ENCODE measurements at places on chromosomes 11 and 22.
A peak's percentile ranks its signal among the peaks of the same experiment; 100 is the strongest.

DNA sequence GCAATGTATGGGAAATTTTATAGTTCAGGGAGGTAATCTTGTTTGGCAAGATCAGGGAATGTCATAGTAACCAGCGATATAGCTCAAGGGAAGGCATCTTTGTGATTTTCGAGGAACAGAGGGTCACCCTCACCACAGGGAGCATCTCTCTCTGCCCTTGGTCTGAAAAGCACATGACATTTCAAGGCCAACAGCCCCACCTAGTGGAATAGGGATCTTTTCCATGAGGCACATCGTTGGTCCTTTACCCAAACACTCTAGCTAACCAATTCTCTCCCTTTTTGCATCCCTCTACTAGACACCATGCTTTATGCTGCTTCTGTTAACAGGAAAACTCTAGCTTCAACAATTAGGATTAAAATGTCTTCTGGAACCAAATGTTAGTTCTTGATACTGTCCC is 179.0 kb downstream of the GRM5 start:
- DNase-seq: peak; percentile 7

GRCh38 chr22:44926124-44926475 is 83.7 kb downstream of the PHF21B start:
- no peak for DNase-seq

- no peak for DNase-seq
Measured at GRCh38 chr11:104898685-104899013, 389 bp upstream of the CASP12 start.

DNA sequence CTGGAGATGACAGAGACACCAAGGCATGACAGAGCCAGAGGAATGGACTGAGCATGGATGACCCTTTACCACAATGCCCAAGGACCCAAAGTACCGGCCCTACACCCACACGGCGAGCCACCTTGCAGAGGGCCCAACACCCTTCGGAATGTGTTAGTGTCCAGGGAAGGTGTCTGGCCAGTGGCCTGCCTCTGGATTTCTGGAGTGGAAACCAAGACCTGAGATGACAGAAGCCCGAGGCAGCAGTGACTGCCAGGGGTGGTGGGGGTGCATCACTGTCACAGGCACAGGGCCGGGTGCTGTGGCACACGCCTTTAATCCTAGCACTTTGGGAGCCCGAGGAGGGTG is 28.7 kb downstream of the PDGFB start:
- DNase-seq: no peak

DNA sequence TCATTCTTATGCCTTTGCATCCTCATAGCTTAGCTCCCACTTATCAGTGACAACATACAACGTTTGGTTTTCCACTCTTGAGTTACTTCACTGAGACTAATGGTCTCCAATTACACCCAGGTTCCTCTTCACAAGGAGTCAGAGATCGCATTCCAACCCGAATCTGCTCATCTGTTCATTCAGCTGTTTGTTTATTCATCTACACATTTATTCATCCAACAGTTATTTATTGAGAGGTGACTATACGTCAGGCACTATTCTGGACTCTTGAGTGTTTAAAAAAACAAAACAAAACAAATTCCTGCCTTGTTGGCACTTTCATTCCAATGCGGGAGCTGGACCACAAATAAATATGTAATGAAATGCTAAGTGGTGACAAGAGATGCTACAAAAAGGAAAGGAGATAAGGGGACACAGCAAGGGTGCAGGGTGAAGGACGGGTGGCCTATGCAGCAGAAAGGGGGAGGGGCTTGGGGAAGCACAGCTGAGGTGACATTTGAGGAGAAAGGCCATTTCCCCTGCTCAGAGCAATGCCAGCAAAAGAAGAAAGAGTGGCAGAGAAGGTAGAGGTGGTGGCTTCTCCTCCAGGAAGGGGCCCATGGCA is 393.8 kb upstream of the SYN3 start:
- DNase-seq: no peak

DNA sequence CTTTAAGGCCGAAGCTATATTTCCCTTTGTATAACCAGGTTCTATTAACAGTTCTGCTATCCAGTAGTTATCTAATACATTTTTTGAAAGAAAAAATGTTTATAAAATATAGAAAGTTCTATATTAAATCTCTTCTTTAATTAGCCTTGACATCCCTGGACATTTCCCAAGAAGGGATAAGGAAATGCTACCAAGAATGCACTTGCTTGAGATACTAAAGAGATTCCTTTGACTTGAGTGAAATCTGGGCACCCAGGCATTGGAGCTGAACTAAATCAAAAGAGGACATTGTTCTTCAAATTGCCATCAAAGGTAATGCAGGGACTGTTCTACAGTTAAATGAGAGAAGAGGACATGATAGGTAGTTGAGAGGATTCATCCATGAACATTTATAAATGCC is 535.9 kb upstream of the FAT3 start:
- no peak for DNase-seq

- no peak for DNase-seq
Measured at GRCh38 chr22:48438800-48439559, 1388.7 kb downstream of the BRD1 start.

- no peak for DNase-seq
Measured at GRCh38 chr11:31509051-31509428, 382 bp downstream of the IMMP1L start.

GRCh38 chr11:127564810-127565209 is 564.2 kb upstream of the KIRREL3 start:
- DNase-seq: no peak

DNA sequence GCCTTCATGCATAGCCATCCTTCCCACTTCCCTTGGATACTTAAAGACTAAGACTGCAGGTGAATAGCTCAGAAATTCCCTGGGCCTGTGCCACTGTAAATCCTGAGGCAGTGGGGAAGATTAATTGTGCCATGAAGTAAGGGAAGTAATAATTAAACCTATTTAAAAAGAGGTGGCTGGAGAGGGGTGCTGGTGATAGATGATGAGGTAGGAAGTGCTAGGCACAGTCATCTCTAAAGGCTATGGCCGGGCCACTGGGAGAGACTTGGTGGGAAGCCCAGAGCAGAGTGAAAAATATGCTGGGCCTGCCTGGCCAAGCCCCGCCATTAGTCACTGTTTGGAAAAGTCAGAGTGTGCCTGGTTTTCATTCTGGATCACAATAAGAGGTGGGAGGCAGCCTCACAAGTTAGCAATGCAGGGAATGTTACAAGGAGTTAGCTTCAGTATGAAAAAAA is 197.2 kb upstream of the PITPNB start:
- DNase-seq: peak; percentile 87

GRCh38 chr11:68928136-68928880 is 24.6 kb downstream of the IGHMBP2 start:
- DNase-seq: no peak

DNA sequence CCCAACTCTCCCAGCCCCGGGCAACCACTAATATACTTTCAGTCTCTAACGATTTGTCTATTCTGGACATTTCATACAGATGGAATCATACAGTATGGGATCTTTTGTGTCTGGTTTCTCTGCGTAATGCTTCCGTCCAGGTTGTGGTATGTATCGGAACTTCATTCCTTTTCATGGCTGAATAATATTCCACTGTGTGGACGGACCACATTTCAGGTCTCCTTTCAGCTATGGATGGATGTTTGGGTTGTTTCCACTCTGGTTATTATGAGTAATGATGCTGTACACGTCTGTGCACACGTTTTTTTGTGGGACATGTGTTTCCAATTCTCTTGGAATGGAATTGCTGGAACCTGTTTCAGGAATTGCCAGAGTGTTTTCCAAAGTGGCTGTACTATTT is 17.4 kb upstream of the CPT1A start:
- DNase-seq: no peak

DNA sequence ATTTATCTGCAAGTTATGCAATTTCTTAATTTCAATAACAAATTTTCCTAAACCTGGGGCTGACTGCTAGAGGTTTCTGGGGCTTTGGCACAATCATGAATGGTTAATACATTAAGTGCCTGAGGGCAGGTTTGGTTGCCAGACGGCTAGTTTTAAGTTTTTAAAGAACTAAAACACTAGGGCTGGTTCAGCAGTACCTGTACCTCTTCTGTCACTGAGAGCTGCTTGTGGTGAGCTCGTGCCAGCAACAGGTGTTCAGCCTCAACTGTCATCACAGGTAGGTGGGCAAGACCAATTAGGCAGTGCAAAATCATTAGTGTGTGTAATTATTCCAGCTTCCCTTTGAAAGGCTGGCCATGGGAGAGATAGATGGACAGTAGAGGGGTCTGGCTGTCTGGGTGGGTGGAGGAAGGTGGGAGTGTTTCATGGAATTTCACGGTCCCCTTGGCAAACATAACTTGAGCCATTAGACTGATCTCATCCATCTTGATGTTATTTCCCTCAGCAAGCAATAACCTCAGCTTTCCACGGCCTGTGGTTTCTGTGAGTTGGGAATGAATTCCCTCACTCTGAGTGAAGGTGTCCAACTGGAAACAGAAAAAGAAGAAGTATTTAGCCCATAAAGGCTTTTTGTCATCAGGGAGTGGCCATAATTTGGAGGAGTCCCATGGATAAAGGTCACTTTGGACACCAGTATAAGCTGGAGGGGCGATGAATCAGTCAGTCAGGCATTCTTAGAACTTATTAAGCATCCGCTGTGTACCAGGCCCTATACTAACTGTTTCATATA is 114.8 kb downstream of the SNX19 start:
- no peak for DNase-seq

DNA sequence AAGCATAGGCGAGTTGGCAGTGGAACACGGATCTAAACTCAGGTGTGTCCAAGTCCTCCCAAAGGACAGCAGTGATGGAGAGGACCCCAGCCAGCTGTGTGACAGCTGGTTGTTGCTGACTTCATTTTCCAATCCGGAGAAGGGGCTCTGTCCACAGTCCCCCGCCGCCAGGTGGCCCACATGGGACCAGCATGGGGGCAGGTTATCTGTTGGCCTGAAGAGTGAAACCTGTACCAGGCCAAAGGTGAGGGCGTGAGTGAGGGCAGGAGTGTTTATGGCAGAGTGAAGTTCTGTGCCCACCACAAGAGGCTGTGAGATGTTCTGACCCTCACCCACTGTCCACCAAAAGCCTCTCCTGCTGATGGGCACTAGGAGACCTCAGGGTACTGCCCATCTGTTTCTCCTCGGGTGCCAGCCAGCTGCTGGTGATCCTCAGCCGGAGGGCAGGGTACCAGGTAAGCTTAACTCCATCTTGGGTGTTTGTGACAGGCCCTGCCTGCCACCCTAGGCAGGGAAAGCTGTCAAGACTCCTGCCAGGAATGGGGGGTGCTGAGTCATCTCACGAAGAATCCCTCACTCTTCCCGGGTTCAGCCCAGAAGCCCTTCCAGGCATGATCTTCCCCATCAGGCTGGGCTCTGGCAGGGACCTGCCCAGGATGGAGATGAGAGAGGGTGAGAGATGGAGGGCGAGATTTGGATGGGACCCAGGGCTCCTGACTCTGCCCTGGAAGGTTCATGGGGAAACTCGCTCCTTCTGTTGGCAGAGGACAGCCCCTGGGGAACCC is 15.5 kb upstream of the TAB1 start:
- DNase-seq: no peak

DNA sequence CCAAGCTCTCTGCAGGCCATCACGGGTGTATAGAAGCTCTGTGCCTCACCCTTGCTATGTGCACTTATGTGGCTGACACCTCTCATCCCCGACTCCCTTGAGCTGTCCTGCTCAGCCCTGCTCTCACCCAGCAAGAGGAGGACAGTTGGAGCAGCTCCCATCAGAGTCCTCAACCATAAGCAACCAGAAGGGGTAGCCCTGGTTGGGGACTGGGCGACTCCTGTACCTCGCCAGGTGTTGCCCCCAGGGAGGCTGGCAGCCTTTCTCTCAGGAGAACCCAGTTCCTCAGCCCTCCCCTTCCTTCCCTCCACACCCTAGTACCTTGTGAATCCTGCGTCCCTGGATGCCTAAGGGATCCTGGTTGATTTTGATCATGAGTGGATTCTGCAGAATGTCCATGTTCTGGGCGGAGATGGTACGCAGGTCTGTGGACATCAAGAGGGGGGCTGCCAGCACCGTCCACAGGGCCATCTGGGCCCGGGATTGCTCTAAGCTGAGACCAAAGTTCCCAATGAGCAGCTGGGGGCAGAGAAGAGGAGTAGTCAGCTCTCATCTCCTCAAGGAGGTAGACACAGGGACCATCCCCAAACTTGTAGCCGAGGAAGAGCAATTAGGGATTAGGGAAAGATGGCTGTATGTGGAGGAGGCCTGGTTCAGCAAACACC is 8.0 kb downstream of the NAGA start:
- no peak for DNase-seq

- DNase-seq: no peak
Measured at GRCh38 chr11:24134879-24135589, 361.8 kb upstream of the LUZP2 start.

GRCh38 chr11:62143727-62144126 is 19.9 kb downstream of the INCENP start:
- DNase-seq: no peak

- no peak for DNase-seq
Measured at GRCh38 chr11:102476812-102477211, 24.2 kb upstream of the TMEM123 start.

DNA sequence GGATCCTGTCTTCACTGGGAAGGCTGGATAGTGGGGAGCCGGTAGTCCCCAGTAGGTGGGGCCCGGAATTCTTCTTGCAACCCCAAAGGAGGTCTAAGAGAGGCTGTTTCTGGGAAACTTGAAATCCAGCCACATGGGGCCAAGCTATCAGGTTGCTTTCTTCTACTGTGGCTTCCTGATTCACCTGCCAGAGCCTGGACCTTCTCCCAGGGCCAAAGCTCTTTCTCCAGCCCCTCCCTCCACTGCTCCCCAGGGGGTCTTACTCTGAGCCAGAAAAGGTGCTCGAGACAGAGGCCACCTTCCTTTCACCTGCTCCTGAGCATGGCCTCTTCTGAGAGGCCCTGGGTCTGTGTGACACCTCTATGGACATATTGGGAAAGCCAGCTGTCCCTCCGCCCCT is 9.1 kb downstream of the TST start:
- DNase-seq: no peak

DNA sequence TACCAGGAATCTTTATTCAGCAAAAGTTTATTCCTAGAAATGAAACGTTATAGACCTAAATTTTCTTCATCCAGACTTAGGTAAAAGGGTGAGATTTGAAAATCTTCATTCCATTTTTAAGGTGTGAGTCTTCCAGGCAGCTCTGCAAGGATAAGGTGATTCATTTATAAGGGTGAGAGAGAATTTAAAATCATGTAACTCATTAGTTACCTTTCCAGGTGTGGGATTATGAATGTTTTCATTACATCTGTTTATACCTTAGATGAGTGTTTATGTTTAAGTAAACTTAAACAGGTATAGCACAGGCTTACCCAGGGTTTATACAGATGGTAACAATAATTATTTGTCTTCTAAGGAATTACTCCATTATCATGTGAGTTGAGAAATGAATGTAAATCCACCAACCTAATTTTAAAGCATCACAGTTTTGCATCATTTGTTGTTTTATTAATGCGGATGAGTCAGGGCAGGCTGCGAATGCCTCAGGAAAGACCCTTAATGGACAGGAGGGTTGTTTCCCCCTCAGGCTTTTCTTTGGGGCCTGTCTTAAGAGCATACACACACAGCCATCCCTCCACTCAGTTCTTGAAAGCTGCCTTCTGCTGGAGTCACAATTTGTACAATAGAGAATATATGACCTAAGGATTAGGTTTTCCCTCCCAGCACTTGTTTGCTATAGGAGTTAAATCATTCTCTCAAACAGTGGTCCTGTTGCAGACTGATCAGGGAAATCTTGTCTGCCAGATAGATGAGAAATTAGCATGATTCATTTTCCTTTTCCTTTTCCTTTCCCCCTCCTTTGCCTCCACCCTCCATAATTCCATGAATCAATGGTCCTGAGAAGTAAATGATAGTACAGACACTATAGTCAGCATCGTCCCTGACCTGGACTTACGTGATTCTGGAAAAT is 3.0 kb downstream of the PRSS23 start:
- no peak for DNase-seq

GRCh38 chr11:25057861-25058260 is 561.0 kb downstream of the LUZP2 start:
- no peak for DNase-seq

Data from fibroblast of skin of left quadriceps (primary cell).